ENCODE measurements at places on chromosomes 7 and 10.

- DNase-seq, result no peak
Observed at GRCh38 chr10:119723624-119724023, 2.2 kb upstream of the INPP5F start.

DNA sequence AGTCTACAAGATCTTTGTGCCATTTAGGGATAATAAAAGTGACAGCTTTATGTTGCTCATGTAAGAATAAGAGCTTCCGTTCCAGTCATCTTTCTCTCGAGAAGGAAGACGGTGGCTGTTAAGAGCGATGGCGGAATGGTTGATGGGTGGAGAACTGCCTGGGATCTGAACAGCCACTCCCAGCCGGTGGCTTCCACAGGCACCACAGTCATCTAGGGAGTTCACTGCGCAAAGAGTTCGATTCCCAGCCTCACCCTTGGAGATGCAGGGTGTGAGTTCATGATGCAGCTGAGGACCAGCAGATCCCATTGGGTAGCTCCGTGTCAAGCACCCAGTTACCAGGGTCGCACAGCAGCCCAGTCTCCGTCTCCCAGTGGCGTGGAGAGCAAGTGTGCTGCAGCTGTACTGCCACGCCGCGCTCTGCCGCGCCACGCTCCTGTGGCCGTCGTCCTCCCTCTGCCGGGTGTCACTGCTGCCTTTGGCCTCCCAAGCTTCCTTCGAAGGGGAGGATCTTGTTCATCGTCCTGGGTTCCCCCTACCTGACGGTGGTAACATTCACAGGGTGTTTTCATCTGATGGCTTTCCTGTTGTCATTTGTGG lies 7.8 kb downstream of the SUN1 start:
- no peak for DNase-seq

- peak; percentile 42 for DNase-seq
Observed at GRCh38 chr7:21771906-21772610, 173.6 kb downstream of the CDCA7L start.

DNA sequence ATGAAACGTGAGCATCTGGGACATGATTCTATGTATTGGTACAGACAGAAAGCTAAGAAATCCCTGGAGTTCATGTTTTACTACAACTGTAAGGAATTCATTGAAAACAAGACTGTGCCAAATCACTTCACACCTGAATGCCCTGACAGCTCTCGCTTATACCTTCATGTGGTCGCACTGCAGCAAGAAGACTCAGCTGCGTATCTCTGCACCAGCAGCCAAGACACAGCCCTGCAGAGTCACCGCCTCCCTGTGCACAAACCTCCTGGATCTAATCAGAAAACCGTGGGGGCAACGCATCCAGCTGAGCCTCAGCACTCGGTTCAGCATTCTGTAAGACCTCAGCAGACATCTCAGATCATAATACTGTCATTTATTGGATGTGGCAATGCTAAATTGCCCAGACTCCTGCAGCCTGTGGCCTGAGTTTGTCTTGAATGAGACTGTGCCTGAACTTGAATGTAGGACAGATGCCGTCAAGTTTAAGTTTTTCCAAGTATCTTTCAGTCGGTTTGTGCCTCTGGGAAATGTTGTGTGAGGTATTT lies 41.5 kb upstream of the PRSS58 start:
- no peak for DNase-seq

GRCh38 chr10:5563991-5564536 lies 39.3 kb downstream of the CALML3 start:
- no peak for DNase-seq

GRCh38 chr10:14276210-14276609 lies 54.5 kb downstream of the FRMD4A start:
- DNase-seq, result no peak

GRCh38 chr7:139034855-139035585 lies 822 bp downstream of the ZC3HAV1L start:
- DNase-seq, result peak; percentile 11

DNA sequence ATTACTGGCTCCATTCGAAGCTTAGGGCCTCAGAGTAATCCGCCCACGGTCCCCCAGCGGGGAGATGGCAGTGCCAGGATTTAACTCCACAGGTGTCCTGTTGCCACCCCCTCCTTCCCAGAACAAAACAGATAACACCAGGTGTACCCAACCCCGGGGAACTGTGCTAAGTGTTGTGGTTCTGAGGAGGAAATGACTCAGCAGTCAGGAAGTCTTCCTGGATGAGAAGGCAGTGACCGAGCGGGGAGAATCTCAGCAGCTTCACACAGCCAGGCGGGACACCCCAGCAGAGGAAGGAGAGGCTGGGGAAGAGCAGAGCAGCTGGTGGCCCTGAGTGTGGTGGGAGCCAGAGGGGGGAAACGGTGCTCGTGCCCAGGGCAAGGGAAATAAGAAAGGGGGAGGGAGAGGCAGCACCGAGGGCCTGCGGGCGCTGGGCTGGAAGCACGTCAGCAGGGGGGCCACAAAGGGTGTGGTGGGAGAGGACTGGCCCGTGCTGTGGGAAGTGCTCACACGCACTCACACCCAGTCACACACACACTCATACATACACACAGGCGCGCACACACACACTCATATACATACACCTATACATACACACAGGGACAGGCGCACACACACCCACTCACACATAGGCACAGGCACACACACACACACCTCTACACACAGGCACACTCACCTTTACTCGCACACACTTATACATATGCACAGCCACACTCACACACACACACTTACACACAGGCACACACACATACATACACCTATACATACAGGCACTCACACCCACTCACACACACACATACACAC lies 59.8 kb upstream of the CHST15 start:
- DNase-seq, result peak; percentile 87

DNA sequence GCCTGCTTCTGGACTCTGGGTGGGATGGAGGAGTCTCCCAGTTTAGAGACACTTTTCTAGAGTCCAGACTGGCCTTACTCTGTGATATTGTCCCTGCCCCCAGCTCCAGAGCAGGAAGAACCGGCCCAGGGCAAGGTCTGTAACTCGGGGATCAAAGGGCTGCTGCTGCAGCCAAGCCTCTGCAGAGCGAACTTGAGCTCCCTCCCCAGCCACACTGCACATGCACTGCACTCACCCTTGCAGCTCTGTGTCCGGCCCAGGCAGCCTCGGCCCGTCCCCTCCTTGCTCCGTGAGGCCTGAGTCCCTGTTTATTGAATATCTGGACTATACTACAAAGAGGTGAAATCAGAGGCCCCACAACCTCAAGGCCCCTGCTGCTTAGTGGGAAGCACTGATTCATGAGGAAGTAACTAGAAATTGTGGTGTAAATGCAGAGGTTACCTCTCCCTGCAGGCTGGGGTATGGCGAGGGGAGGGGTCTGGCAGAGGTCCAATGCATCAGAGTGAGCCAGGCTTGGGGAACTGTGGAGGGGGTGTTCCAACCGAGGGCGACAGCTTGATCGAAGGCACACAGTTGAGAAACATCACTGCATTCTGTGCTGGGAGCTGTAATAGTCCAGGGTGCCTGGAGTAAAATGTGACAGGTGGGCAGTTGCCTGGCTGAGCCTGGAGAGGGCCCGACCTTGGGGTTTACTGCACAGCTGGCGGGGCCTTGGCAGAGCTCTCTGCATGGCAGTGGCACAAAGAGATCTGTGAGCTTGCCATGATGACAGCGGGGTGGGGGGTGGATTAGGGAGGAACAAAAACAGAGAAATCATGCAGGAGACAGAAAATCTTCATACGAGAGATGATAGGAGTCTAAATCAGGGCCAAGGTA lies 49.1 kb downstream of the AOC1 start:
- peak; percentile 51 for DNase-seq

- DNase-seq, result no peak
Observed at GRCh38 chr10:132498562-132499366, 38.8 kb upstream of the INPP5A start.

DNA sequence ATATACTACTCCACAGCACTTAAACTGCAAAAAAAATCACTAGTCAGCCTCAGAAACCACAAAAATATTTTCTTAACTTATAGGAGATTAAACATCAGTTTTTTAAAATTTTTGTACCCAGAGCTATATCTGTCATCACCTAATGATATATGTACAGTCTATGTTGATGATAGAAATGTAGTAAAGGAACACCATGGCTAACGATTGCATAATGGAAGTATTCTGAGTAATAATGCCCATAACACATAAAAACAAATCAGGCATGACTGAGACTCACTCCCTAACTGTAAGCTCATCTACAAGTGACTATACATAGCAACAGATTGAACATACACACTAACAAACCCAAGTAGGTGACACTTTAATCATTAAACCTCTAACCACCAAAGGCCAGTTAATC lies 51.3 kb downstream of the TSPAN12 start:
- no peak for DNase-seq

GRCh38 chr10:129628823-129629222 lies 161.8 kb downstream of the MGMT start:
- no peak for DNase-seq

- no peak for DNase-seq
Observed at GRCh38 chr10:110873951-110874350, 2.2 kb downstream of the PDCD4 start.

DNA sequence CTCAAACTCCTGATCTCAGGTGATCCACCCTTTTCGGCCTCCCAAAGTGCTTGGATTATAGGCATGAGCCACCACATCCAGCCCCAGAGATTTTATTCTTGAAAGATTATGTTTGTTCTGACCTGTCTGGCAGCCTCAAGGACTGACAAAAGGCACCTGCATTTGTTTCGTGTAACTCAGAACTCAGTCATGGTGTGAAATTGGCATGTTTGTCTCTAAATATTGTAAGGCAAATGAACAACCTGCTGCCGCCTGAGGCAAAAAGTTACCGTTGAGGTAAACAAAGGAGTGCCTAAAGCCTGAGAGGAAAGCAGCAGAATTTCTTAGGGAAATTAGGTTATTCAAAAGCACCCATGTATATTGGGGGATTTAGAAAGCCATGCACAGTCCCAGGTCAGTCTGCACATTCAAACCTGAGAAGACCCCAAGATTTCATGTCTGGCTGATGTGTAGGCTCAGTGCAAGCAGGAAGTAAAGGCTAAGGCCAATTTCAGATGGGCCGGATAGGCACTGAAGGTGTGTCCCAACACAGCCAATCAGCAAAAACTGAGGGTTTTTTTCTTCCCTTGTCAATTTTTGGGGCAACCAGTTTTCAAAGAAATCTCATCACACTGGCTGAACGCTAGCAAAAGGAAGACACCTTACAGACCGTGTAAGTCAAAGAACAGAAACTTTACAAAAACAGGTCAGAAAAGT lies 33.3 kb upstream of the HHEX start:
- no peak for DNase-seq

DNA sequence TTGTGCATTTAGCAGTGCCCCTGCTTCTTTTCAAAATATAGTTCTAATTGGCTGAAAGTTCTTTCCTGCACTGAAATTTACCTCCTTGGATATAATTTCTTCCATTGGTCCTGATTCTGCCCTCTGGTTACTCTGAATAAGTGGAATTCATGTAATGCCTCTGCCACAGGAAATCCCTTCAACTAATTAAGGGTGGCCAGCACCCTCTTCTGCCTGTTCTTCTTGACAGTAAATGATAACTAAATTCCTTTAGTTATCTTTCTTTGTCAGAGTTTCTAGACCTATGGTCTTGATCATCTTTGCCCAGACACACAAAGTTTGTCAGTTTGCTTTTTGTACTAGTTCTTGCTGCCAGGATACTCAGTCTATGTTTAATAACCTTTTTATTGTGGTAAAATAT lies 40.2 kb downstream of the PRKCQ start:
- DNase-seq, result no peak

DNA sequence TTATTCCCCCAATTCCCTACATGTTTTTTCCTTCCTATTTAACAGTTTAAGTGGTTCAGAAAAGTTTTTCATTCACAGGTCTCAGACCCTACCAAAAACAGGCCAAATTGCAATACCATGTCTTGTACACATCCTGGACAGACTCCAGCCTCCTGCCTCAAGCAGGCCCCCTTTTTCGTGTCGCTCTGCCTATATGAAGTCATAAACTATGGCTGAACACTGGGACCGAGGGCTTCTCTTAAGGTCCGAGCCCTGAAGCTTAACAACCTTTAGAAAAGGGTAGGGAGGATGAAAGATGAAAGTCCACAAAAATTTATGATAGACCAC lies 1.4 kb downstream of the FBXW4 start:
- peak; percentile 48 for DNase-seq

DNA sequence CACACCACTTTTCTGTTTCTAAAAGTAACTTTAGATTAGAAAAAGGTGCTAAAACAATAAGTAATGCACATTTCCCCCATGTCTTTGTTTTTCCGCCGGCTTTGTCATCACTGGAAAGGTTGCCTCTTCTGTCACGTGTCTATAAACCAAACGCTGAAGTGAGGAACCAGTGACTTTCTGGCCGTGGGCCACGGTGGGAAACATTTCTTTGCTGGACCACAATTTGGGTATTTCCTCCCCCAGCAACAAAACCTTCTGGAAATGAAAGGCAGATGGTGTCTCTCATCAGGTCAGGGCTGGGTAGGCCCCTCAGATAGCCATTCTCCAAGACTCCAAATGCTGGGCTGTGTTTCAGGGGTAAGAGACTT lies 174.5 kb downstream of the SH3PXD2A start:
- no peak for DNase-seq

- no peak for DNase-seq
Observed at GRCh38 chr7:32618987-32619386, 123.7 kb downstream of the AVL9 start.

DNA sequence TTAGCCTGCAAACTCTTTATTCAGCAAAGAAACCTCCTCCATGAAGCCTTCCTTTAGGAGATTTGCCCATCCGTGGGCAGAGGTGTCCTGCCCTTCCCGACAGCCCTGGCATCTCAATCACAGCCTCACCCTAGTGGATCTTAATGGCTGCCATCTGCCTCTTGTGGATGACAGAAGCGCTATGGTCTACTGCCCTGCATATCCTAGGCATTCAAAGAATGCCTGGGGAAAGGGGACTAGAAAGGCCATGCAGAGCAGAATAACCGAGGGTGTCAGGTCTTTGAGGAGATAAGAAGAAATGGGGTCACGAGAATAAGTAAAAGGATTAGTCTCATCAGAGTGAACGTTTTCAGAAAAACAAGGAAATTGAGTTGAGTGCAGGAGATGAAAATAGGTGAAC lies 57.7 kb upstream of the SPOCK2 start:
- no peak for DNase-seq

DNA sequence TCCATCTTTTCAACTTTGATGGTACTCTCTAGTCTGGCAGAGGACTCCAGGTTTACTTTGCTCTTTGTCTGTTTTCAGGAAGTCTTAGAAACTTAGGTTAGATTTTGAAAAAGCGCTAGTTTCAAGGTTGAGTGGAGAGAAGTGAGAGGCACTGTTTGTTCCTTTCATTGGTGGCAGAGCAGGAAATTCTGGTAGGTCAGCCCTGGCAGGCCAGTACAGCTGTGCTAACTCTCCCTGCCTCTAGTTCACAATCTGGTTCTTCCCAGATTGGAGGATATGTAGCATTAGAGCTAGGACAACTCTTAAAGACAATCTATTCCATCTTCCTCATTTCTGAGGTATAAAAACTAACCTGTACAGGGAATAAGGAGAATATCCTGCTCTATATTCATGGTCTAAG lies 160.9 kb upstream of the FZD1 start:
- DNase-seq, result no peak

GRCh38 chr10:124590216-124591122 lies 128.8 kb downstream of the LHPP start:
- DNase-seq, result no peak

DNA sequence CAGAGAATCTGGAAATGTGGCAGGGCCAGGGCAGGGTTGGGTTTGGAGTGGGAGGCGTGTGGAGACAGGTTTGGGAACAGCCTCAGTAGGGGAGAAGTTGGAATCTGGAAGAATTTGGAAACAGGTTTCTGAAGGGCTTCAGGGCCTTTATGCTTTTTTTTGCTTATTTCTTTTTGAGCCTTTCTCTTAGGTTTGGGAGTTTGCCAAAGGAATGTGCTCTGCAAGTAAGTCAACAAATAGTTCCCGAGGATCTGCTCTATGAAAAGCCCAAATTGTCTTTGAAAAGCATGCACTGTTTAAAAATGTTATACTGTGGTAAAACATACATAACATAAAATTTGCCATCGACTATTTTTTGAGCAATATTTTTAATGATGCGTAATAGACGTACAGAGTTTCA lies 86.7 kb upstream of the ADRB1 start:
- DNase-seq, result no peak
